Adrenal gland (tissue), 19 donors: ENCODE measurements at places on chromosomes 11 and 22. TPM values are rescaled to one million over a fixed set of nuclear protein-coding genes. Genes with fewer than 3 reads are reported as not detected.

DNA sequence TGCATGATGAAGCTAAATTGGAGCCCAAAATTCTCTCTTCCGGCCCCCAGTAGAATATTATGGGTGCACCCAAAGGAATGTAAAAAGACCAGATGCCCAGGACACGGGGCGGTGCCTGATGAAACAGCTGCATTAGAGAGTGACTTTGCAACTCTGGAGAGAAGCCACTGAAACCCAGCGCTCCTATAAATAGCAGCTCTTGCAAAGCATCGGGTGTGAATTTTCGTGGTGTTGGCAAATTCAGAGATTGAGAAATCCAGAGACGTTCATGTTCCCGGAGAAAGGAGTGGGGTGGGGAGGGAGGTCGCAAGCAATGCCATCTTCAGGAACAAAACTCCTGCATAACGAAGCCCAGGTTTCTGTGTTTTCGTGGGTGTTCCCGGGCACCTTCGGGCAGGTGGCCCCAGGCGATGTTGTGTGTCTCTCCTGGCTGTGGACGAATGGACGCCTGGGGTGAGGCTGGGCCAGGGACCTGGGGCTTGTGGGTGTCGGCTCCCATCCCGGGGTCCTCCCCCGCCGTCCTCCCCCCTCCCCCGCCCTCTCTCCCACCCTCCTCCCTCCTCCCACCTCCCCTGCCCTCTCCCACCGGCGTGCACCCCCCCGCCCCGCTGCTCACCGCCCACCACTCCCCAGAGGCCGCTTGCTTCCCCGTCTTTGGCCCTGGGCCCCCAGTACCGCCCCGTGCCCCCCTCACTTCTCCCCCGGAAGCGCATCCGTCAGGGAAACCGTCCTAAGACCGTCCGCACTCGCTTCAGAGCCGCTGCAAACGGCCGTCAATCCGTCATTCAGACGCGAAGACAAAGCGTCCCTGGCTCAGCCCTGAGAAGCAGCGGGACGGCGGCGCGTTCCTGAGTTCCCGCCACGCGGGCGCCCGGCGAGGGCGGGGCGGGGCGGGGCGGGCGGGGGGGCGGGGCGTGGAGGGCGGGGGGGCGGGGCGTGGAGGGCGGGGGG lies 26.7 kb upstream of the TOLLIP start:
- H3K36me3 ChIP-seq = no peaks in the 10 kb centered on the region
- H3K27ac ChIP-seq = peak overlapping the region; percentile 90

- no peak overlapping the region for H3K27ac ChIP-seq
- no peaks in the 10 kb centered on the region for H3K27me3 ChIP-seq
- DNase-seq = no peak
- H3K4me3 ChIP-seq = no peak overlapping the region
These were observed 22.5 kb downstream of the LRP4 start for GRCh38 chr11:46895821-46896220.

DNA sequence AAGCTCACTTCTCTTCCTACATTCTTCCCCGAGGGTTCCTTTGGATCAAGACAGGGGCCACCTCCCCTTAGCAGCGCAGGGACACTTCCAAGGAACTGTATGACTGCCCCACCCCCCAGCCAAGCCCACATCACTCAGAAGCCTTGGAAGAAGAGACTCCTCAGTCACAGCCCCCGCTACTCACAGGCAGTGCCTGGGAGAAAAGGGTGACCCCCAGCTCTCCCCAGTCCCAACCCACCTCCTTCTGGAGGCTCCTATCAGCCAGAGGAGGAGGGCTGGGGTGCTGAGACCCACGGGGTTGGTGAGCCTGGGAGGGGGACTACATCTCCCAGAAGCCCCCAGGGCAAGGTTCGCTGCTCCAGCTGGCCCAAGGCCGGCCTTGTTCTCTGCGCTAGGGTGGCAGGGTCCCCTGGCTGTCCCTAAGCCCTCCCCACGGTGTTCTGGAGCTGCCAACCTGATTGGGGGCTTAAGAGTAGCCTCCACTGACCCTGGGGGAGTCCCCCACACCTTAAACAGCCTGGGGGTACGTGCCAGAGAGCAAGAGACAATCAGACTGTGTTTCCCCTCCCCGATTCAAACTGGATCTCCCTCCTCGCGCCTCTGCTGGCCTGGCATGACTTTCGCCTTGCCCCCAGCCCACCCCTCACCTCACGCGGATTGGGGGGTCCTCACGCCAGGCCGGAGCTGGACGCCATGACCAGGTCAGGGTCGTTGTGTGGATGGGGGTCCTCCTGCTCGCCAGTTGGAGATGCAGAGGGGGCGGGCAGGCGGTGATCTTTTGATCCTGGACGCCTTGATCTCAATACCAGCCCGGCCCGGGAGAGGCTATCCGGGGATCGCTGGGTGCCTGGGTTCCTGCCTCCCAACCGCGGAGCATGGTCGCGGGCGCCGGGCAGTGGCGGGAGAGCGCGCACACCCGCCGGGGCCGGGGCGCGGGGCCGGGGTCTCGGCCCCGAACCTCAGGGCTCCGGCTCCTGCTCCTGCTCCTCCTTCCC lies 838 bp downstream of the BCL9L start:
- peak overlapping the region; percentile 92 for H3K27ac ChIP-seq
- peak; percentile 58 for DNase-seq
- H3K36me3 ChIP-seq = no peaks in the 10 kb centered on the region
- no peaks in the 10 kb centered on the region for H3K27me3 ChIP-seq
- peak overlapping the region; percentile 89 for H3K4me3 ChIP-seq

DNA sequence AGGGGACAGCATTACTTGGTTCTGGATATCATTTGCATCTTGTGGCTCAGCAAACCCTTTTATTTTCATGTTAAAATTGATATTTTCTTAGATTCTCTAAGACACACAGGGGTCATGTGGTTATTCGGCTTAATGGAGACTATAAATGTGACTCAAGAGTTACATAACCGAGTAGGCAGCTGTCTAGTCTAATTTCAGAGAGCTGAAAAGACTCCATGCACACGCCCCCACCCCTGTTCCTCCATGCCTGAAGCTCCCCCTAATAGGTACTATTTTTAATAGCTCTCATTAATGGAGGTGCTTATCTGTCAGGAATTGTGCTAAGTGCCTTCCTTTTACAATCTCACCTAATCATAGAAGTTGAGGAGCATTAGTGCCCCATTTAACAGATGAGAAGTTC lies 189.2 kb upstream of the ARHGAP20 start:
- no peak overlapping the region for H3K4me3 ChIP-seq
- no peak overlapping the region for H3K27ac ChIP-seq

GRCh38 chr11:61587541-61587941 lies 6.7 kb upstream of the SYT7 start:
- no peak overlapping the region for H3K4me3 ChIP-seq
- no peak overlapping the region for H3K27ac ChIP-seq
- H3K27me3 ChIP-seq = peaks cover 4% of the 10 kb centered on the region

DNA sequence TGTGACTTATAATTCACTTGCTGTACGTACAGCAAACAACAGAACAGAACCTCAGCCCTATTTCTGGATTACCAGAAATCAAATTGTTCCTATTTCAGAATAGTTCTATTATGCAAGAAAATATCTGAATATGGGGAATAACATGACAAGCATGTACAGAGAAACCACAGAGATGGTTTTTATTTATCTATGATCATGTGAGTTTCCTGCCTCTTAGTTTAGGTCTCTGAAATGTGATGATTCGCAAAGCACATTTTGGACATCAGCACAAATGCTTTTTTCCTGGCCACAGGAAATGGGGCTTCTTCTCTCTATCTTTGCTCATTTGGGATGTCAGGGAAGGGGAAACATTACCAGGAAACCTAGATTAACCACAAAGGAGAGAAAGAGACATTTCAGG lies 266.7 kb upstream of the CTSC start:
- H3K36me3 ChIP-seq = no peaks in the 10 kb centered on the region
- no peak overlapping the region for H3K27ac ChIP-seq
- no peaks in the 10 kb centered on the region for H3K4me1 ChIP-seq
- no peak overlapping the region for H3K4me3 ChIP-seq
- no peaks in the 10 kb centered on the region for H3K27me3 ChIP-seq

DNA sequence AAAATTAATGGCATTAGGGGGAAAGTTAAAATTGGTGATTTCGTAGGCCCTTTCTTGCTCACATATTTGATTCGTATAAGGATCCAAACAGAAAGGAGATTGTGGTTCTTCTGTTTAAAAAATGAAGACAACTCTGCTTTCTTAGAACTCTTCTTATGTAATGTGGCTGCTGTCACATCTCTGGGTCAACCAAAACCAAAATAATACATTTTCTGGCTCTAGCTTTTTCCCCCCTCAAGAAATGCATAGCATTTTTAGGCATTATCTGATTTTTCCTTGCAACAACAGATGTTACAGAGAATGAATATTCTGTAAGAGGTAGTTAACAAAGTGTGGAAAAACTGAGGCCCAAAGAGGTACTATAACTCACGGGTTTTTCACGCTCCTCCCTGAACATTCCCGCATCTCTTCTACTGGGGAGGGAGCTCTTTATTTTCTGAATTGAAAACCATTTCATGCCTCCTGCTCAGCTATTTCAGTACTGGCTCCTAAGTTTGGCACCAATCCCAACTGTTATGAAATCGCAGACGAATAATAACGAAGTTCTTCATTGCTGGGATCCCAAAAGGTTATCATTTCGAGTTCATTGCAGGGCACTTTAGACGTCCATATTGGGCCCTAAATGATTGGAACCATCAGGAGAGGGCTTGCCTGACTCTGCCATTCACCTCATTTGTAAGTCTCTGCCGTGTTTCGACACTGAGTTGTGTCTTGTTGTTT lies 17.1 kb downstream of the GRAP2 start:
- no peak overlapping the region for H3K27ac ChIP-seq
- H3K4me1 ChIP-seq = peaks cover 6% of the 10 kb centered on the region
- no peaks in the 10 kb centered on the region for H3K36me3 ChIP-seq
- H3K27me3 ChIP-seq = no peaks in the 10 kb centered on the region
- no peak overlapping the region for H3K4me3 ChIP-seq

- H3K27me3 ChIP-seq = no peaks in the 10 kb centered on the region
- no peak for DNase-seq
- H3K4me3 ChIP-seq = no peak overlapping the region
- no peak overlapping the region for H3K27ac ChIP-seq
- no peaks in the 10 kb centered on the region for H3K36me3 ChIP-seq
- no peaks in the 10 kb centered on the region for H3K4me1 ChIP-seq
These were observed 309.4 kb upstream of the ZC3H12C start for GRCh38 chr11:109783840-109784239.

Gene CHRM4
- total RNA-seq = not detected

Gene ALDH3B1
- 48.3 TPM for total RNA-seq

Gene PTPN5
- total RNA-seq = not detected

Gene ANO9
- total RNA-seq = not detected

Gene CPT1B
- 22.9 TPM for total RNA-seq
